ENCODE measurements at places on chromosomes 4 and X.

- DNase-seq = no peak
Measured at GRCh38 chr4:6501171-6501570, 28.8 kb upstream of the PPP2R2C start.

GRCh38 chr4:57989430-57989829 is 879.2 kb upstream of the IGFBP7 start:
- no peak for DNase-seq

DNA sequence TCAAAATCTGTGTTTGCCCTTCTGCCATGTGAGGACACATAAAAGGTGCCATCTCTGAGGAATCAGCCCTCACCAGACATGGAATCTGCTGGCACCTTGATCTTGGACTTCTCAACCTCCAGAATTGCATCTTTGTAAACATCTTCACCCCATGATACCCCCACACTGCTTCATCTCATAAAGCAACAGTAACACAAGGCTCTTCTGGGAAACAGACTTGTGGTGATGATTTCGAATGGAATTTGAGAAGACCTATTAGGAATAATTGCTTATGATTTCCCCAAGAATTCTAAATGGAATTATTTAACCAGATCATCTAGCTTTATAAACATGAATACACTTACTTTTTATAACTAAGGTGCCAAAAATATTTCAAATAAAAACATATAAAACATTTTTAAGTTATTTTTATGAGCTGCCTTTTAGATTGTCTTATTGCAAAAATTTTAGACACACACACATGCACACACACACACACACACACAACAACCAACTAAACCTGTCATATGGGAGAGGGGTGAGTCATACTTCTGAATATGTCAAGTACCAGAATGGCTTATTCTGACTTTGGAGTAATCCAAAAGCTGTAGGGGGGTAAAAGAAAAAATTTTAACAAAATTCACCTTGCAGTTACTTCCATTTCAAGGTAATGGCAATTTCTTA is 82.0 kb downstream of the USP46 start:
- DNase-seq = peak; percentile 29

- DNase-seq = no peak
Measured at GRCh38 chr4:80489798-80490197, 154.3 kb downstream of the CFAP299 start.

- peak; percentile 76 for DNase-seq
Measured at GRCh38 chrX:136147315-136147901, at the start of gene FHL1. TSS of gene FHL1 (plus strand) at chrX:136147533.

DNA sequence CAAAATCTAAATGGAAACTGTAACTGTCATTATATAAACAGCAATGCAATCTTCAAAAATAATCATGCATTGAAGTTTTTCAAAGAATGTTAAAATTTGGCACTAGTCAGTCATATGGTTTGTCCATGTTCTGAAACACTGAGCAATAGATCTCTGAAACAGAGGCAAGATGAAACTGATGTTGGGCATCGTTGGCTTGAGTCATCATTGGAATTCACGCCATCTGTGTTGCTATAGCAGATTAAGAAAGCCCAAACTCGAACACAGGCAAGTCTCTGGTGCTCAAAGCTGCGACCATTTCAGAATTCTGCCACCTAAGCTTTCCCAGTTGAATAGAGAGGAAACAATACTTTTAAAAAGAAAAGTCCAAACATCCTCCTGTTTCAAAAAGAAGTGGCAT is 114.1 kb upstream of the PPARGC1A start:
- DNase-seq = peak; percentile 22

DNA sequence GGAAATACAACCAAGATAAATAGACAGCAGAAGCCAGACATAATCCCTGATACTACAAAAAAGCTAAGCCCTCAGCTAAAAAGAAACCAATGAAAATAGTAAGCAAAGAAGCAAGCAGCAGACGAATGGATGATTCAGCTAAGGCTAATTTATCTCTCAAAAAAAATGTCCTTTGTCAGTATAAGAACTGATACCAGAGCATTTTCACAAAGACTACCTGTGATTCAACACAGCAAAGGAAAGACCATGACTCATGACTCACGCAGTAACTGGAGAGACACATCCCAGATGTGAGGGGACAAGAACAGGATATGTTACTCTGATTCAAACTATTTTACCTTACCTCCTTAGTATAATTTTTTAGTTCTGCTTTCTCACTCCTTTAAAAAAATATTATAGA is 22.7 kb upstream of the TMPRSS11F start:
- DNase-seq = peak; percentile 5

DNA sequence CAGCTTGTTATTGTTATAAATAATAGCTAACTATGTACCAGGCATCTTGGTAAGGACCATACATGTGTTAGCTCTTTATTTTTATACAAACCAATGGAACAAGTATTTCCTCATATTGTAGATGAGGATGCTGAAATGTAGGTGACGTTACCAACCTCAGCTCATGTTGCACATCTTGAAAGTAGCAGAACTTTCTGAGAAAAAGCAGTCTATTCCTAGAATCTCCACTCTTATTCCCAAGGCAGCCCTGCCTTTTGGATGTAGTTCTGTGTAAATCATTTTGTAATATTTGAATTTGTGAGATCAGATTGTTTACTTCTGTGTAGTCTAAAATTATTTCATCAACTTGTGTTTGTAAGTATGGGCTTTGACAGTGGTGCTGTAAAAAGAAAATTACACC is 5.3 kb downstream of the FHDC1 start:
- DNase-seq = no peak

DNA sequence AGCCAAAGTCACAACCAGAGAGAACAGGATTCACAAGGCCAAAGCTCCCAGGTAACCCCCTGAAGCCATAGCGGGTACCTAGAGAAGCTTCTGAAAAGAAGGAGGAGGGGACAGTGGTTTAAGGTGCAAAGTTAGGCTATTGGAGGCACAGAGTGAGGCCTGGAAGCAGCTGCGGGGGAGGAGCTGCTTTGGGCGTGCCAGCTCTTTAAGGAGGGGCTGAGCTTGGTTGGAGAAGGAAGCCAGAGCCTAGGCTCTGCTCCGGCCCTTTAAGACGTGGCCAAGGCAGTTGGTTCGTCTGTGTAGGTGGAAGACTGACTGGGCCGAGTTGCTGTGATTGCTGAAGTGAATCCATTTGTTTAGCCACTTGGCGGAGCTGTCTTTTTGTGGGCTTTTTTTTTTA is 1.5 kb downstream of the KLF8 start:
- DNase-seq = no peak

DNA sequence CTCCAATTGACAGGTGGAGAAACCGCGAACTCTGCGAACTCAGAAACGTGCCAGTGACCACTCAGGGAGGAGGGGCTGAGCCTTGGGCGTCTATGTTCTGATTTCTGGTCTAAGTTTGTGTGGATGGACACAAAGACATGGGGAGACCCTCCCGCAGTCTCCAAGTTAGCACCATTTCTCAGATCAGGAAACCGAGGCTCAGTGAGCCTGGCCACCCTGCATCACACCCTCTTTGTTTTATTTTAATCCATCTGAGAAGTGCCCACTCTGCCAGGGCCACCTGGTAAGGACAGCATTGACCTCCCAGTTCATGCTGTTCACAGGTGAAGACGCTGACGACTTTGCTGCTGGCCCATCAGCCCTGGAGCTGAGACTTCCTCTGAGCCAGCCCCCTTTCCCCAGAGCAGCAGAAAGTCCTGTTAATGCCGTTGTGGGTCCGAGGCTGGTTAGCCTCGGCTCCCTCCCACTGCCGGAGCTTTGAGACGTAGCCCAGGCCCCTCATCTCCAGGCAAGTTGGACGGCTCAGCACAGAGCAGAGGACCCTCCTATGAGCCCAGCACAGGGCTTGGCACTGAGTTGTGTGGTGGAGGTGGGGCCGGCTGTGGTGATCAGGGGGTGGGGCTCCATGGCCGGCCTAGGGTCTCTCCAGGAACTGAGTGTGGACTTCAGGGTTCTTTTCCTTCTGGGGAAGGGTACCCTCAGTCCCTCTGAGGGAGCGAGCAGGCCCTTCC is 43.7 kb downstream of the PSAPL1 start:
- no peak for DNase-seq

DNA sequence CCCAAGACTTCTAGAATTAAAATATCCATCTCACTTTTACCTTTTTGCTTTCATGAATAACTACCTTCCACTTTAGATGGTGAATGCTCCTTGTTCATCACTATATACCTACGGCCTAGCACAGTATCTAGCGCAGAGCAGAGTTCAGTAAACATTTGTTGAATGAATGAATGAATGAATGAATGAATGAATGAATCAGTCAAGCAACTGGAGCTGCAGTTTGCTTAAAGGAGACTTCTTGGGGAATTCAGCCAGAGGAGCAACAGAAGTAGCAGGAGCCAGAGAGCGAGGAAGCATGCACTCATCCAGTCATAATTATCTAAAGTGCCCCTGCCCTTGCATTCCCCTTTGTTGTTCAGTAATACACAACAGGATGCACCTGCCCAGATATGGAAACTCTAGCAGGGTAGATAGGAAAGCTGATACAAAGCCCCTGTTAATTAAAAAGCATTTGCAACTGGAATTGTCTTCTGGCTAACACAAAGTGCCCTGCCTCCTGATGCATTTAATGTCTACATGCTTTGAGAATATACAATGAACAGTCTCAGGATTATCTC is 103.0 kb upstream of the MBNL3 start:
- DNase-seq = no peak

DNA sequence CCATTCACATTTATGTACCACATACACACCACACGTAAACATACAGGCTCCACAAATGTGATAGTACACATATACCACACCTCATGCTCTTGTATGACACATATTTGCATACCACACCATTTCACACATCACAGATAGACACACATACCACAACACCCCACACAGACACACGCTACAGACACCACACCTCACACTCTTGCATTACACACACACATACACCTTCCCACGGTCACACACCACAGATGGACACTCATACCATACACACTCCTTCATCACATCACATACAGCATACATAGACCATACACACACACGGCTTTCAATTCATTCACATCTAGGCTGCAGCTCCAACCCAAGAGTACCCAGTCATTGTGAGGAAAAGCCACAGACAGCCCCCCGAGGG is 222.5 kb upstream of the RPL34 start:
- DNase-seq = no peak

GRCh38 chr4:1168191-1169101 is 3.9 kb downstream of the SPON2 start:
- DNase-seq = no peak

- no peak for DNase-seq
Measured at GRCh38 chrX:73812256-73812655, 249.3 kb downstream of the CHIC1 start.

DNA sequence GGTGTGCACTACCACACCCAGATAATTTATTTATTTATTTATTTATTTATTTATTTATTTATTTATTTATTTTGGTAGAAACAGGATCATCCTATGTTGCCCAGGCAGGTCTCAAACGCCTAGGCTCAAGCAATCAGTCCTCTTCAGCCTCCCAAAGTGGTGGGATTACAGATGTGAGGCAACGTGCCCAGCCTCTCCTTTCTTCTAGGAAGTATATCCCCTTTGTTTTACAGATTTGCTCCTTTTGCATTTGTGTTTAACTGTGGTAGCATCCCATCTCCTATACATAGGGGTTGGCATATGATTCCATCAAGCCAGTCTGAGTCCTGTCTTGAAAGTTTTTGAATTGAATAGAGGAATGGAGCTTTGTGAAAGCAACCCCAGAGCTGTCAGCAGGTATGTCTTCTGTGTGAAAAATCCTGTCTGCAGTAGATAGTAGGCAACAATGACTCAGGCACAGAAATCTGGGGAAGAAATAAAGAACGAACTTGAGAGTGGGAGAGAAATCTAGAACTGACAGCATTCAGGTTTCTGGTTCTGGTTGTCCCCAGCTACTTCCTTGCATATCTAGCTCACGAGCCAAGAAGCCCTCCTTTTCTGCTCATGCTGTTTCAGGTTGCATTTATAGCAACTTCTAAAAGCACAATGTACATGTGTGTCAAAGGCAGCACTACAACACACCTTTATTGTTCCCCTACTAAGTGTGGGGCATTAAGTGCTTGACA is 113.7 kb upstream of the LSM6 start:
- DNase-seq = no peak

GRCh38 chr4:113945906-113946305 is 33.5 kb downstream of the ARSJ start:
- DNase-seq = peak; percentile 66

- DNase-seq = no peak
Measured at GRCh38 chrX:39691724-39692123, 406.0 kb downstream of the BCOR start.

- DNase-seq = no peak
Measured at GRCh38 chr4:85318415-85318814, 156.5 kb upstream of the ARHGAP24 start.

DNA sequence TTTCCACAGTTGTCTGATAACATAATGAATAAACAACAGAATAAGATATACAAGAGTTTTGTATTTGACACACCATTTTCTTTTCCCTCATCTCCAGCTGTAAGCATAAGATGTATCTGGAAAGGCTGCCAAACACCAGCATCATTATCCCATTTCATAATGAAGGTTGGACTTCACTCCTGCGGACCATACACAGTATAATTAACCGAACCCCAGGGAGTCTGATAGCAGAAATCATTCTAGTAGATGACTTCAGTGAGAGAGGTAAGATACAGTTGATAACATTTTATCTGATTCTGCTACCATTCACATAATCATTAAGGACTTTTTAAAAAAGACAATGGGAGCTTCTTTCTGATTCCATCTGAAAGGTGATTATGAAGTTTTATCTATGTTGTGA is 535.2 kb downstream of the GALNTL6 start:
- no peak for DNase-seq

- DNase-seq = peak; percentile 11
Measured at GRCh38 chr4:70666369-70666768, at the start of gene JCHAIN. TSS of gene JCHAIN (minus strand) at chr4:70666508. CDS start at chr4:70666490, 18 bp downstream.

All from astrocyte of the hippocampus (primary cell).